Gastrocnemius medialis (tissue), 4 donors: ENCODE measurements at places on chromosomes 11 and 22. TPM values are rescaled to one million over a fixed set of nuclear protein-coding genes. Genes with fewer than 3 reads are reported as not detected.

DNA sequence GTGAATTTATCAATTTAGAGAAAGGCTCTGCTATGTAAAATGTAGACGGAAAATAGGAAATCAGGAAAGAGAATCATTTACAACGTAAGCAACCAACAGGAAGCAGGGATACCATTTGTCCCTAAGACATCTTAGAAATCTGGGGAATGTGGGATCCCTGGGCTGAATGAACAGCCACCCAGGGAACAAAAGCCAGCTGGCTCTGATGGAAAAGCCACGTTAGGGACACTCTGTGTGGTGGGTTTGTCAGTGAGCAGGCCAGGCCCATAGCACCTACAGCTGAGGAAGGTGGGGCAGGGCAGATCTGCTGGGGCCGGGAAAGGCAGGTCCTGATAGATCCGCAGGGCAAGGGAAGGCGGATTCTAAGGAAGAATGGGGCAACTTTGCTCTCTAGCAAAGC, 87.1 kb upstream of the CSNK2A3 start:
- H3K4me1 ChIP-seq, result peaks cover 11% of the 10 kb centered on the region
- H3K27me3 ChIP-seq, result no peaks in the 10 kb centered on the region
- no peak for DNase-seq
- H3K36me3 ChIP-seq, result no peaks in the 10 kb centered on the region
- H3K4me3 ChIP-seq, result no peak overlapping the region

DNA sequence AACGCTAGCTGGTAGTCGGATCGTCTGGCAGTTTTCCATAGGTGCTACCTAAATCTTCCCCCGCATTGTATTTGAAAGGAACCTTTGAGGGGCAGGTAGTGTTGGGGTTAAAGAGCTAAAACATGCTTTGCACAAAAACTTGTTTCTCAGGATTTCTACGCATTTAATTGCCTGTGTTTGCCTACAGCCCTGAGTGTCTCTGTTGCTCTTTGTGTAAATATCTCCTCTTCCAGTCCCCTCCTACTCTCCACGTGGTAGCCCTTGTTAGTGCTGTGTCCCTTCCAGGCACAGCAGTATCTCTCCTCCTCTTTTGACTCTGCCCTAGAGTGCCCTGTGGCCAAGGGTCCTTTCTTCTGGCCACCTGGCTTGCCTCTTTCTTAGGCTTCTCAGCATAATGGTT, 81.7 kb downstream of the BARX2 start:
- no peak for DNase-seq
- H3K36me3 ChIP-seq, result no peaks in the 10 kb centered on the region
- H3K4me1 ChIP-seq, result no peaks in the 10 kb centered on the region
- H3K27ac ChIP-seq, result no peak overlapping the region
- H3K27me3 ChIP-seq, result no peaks in the 10 kb centered on the region
- H3K4me3 ChIP-seq, result no peak overlapping the region

DNA sequence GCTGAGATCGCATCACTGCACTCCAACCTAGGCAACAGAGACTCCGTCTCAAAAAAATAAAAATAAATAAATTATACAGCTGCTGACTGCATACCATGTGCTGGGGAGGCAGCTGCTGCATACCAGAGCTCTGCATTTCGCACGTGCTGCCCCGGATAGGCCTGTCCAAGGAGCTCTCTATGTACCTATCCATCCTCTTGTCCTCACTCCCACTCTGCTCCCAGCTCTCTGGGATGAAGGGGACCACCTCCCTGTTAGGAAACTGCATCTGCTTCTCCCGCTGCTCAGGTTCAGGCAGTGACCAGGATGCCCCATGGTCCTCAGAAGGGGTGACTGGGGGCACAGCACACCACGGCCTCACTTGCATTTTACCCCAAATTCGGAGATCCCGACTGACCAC, 302.3 kb downstream of the BRD1 start:
- H3K4me1 ChIP-seq, result peaks cover 11% of the 10 kb centered on the region
- DNase-seq, result no peak
- no peak overlapping the region for H3K4me3 ChIP-seq
- H3K27me3 ChIP-seq, result peaks cover 3% of the 10 kb centered on the region
- no peak overlapping the region for H3K27ac ChIP-seq

GRCh38 chr11:76119032-76119431, 87.3 kb downstream of the WNT11 start:
- H3K27me3 ChIP-seq, result no peaks in the 10 kb centered on the region
- no peak for DNase-seq
- H3K36me3 ChIP-seq, result no peaks in the 10 kb centered on the region
- H3K4me1 ChIP-seq, result peaks cover 24% of the 10 kb centered on the region
- H3K4me3 ChIP-seq, result no peak overlapping the region

DNA sequence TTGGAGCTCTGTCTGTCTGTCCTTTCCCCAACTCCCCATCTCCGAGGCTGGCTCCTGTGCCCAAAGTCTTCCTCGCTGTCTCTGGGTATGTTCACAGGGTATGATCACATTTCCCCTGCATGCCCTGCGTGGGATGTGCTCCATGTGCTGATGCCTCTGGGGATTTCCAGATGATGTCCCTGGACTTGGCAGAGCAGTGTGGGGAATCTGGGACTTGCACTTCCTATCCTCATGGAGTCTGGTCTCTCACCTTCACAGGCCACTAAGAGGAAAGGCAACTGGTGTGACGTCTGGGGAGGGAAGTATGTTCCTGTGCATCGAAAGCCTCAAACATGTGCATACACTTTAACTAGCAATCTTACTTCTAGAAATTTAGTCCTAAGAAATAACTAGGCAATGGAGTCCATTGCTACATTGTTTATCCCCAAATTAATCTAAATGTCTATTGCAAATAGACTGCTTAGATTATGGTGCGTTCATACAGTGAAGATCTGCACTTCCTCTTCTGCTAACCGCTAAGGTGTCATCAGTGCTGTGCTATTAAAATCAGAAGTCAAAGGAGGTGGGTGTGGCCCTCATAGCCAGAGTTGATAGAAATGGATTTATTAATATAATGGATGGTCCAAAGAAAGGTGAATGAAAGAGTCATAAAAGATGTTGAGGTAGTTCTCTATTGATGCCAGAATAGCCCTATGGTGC, 20.8 kb downstream of the TIMP3 start:
- no peak overlapping the region for H3K4me3 ChIP-seq
- peaks cover 38% of the 10 kb centered on the region for H3K4me1 ChIP-seq
- H3K36me3 ChIP-seq, result no peaks in the 10 kb centered on the region
- H3K27ac ChIP-seq, result peak overlapping the region; percentile 13
- DNase-seq, result no peak

- H3K4me3 ChIP-seq, result no peak overlapping the region
- H3K36me3 ChIP-seq, result no peaks in the 10 kb centered on the region
- no peaks in the 10 kb centered on the region for H3K4me1 ChIP-seq
Measured at GRCh38 chr11:64344787-64345186, 4.8 kb downstream of the CCDC88B start.

- H3K36me3 ChIP-seq, result no peaks in the 10 kb centered on the region
- H3K27ac ChIP-seq, result peak overlapping the region; percentile 74
- H3K27me3 ChIP-seq, result no peaks in the 10 kb centered on the region
- peaks cover 15% of the 10 kb centered on the region for H3K4me1 ChIP-seq
Measured at GRCh38 chr11:62439785-62440602, 21.2 kb downstream of the SCGB1A1 start.

- no peak overlapping the region for H3K4me3 ChIP-seq
- peaks cover 6% of the 10 kb centered on the region for H3K27me3 ChIP-seq
- H3K4me1 ChIP-seq, result no peaks in the 10 kb centered on the region
- no peak for DNase-seq
- no peak overlapping the region for H3K27ac ChIP-seq
- H3K36me3 ChIP-seq, result no peaks in the 10 kb centered on the region
Measured at GRCh38 chr11:69876013-69876412, 56.8 kb upstream of the FGF3 start.

DNA sequence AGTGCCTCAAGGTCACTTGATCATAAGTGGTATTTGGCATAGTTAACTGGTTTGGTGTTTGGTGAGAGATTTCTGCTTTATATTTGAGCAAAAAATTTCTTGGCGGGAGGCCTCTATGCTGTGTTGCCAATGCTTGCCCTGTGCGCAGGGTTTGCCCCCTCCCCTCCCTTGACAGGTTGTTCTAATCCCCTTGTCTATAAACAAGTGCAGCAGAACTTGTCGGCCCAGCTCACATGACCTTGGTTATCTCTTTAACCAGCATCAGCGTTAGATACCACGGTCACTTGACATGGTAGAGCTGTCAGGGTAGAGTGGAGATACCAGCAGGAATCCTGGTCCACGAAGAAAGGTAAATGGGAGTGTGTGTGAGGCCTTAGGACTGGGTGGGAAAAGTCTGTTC, 35.6 kb downstream of the MARK2 start:
- H3K4me3 ChIP-seq, result no peak overlapping the region
- peak overlapping the region; percentile 8 for H3K27ac ChIP-seq
- H3K36me3 ChIP-seq, result no peaks in the 10 kb centered on the region
- DNase-seq, result no peak
- no peaks in the 10 kb centered on the region for H3K27me3 ChIP-seq
- H3K4me1 ChIP-seq, result peaks cover 38% of the 10 kb centered on the region

OR4D5 gene
- total RNA-seq, result not detected

GRCh38 chr11:75333807-75334140, 17.7 kb downstream of the ARRB1 start:
- DNase-seq, result no peak
- H3K27ac ChIP-seq, result no peak overlapping the region
- H3K27me3 ChIP-seq, result no peaks in the 10 kb centered on the region

GRCh38 chr22:29997107-29997506, 83.2 kb upstream of the HORMAD2 start:
- peak overlapping the region; percentile 13 for H3K27ac ChIP-seq
- H3K27me3 ChIP-seq, result no peaks in the 10 kb centered on the region
- peaks cover 39% of the 10 kb centered on the region for H3K4me1 ChIP-seq

DNA sequence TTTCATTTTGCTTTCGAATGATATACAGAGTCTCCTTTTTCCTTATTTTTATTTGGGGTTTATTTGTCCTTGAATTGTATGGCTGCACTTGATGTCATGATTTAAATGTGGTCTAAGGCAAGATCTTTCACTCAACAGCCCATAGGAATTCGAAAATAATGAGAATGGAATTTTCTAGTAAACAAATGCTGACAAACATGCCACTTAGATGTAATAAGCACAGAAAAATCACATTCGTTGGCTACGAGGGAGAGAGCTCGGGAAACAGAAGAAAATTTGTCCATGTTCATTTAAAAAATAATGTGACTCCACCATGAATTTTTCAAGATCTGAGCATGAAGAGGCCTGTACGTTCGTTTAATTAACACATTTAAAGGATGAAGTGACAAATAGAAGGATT, 73.0 kb downstream of the BLID start:
- H3K4me3 ChIP-seq, result no peak overlapping the region
- H3K4me1 ChIP-seq, result no peaks in the 10 kb centered on the region
- no peaks in the 10 kb centered on the region for H3K27me3 ChIP-seq
- no peak for DNase-seq
- no peak overlapping the region for H3K27ac ChIP-seq

- no peaks in the 10 kb centered on the region for H3K4me1 ChIP-seq
- no peak overlapping the region for H3K4me3 ChIP-seq
- H3K36me3 ChIP-seq, result no peaks in the 10 kb centered on the region
- no peak for DNase-seq
Measured at GRCh38 chr11:61526229-61526628, 17.7 kb downstream of the LRRC10B start.

GRCh38 chr22:48313175-48313830, 1514.4 kb downstream of the BRD1 start:
- H3K36me3 ChIP-seq, result no peaks in the 10 kb centered on the region
- H3K27ac ChIP-seq, result no peak overlapping the region
- H3K4me3 ChIP-seq, result no peak overlapping the region

GRCh38 chr22:49502126-49502826, 325.4 kb downstream of the BRD1 start:
- DNase-seq, result no peak
- H3K27ac ChIP-seq, result no peak overlapping the region
- no peaks in the 10 kb centered on the region for H3K27me3 ChIP-seq
- H3K36me3 ChIP-seq, result no peaks in the 10 kb centered on the region
- no peak overlapping the region for H3K4me3 ChIP-seq

DNA sequence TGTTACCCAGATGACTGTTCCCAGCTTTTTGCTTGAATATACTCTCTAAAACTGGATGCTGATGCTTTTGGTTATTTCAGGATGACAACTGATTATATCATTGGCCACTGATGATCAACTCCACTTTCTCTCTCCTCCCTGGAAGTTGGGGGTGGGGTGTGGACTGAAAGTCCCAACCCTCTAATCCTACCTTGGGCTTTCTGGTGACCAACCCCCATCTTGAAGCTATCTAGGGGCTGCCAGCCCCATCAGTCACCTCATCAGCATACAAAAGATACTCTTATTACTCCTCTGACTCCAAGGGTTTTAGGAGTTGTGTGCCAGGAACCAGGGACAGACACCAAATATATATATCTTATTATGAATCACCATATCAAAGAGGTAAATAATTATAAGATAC, 69.3 kb downstream of the SLC25A17 start:
- H3K4me3 ChIP-seq, result no peak overlapping the region
- no peak for DNase-seq
- no peaks in the 10 kb centered on the region for H3K36me3 ChIP-seq

DNA sequence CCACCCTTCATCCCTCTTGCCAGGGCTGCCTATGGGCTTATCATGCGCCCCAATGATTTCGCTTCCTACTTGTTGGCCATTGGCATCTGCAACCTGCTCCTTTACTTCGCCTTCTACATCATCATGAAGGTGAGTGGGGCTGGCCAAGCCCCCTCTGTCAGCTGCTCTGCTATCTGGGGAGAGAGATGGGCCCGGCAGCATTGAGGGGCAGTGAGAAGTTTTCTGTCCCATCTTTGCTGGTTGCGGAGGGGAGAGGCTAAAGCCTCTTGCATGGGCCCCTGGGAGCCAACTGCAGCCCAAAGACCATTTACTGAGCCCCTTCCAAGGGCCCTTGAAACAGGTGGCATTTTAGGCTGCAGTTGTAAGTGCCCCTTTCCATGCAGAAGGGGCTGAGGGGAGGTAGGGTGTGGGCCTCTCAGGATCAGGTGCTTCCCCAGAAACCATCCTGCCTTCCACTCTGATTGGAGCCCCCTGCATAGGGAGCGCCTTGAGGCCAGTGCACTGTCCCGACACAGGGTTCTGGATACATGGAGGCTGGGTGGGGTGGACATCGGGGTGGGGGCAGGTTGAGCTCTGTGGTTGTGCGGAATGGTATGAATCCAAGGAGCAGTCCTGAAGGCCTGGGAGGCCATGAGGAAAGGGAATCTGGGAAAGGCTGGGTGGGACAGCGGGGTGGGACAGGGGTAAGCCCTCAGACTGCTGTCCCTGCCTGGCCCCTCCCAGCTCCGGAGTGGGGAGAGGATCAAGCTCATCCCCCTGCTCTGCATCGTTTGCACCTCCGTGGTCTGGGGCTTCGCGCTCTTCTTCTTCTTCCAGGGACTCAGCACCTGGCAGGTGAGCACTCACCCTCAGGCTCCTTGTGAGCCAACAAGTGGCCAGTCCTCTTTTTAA, 5.8 kb upstream of the TAGLN start:
- H3K4me3 ChIP-seq, result no peak overlapping the region
- H3K4me1 ChIP-seq, result peaks cover 7% of the 10 kb centered on the region
- H3K27me3 ChIP-seq, result no peaks in the 10 kb centered on the region
- H3K27ac ChIP-seq, result no peak overlapping the region
- peaks cover 61% of the 10 kb centered on the region for H3K36me3 ChIP-seq

DDI1 gene
- not detected for total RNA-seq

CCDC73 gene
- total RNA-seq, result not detected
